ENCODE measurements at places on chromosomes 13 and 19.

- DNase-seq: no peak
Observed at GRCh38 chr13:79185580-79185979, 220.5 kb downstream of the RBM26 start.

DNA sequence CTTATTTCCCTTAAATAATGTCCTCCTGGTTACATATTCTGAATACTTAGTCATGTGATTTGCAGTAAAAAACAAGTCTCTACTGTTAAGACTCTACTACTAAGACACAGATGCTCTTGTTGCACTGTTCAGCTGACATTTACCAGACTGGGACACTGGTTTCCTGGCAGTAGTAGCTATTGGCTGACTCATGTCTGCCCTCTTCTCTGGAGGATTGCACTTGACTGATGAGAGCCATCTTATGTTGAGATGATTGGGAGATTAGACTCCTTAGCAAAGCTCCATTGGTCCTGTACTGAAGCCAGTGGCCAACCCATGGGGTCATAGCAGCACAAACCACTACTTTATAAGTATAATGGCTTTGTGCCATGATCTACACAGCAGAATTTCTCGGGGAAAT is 1672.6 kb upstream of the PCDH20 start:
- DNase-seq: no peak

- DNase-seq: no peak
Observed at GRCh38 chr13:43240278-43240677, 216.9 kb downstream of the DNAJC15 start.

GRCh38 chr13:64347664-64348063 is 2882.5 kb downstream of the PCDH9 start:
- no peak for DNase-seq

DNA sequence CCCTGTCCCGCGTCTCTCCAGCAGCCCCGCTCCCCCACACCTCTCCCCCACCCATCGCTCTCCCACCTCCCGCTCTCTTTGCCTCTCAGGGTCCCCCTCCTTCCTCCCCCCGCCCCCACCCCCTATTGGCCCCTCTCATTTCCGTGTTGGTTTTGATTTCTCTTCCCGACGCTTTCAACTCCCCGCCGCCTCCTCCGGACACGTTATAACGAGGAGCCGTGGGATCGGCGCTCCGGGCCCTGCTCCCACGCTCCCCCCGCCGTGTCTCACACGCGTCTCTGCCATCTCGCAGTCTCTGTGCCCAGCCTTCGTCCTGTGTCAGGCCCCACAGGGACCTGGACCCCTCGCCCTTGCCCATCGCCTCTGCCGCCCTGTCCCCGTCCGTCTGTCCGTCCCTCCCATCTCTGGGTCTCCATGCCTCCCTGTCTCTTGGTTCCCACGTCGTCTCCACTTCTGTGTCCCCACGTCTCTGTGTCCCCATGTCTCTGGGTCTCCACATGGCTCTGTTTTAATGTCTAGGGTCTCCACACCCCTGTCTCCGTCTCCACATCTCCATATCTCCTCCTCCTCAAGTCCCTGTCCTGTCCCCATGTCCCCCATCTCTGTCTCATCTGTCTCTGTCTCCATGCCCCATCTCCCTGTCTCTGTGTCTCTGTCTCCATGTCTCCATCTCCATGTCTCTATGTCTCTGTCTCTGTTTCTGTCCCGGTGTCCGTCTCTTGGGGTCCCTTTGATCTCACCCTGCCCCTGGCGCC is 13.1 kb downstream of the ERFL start:
- DNase-seq: no peak

DNA sequence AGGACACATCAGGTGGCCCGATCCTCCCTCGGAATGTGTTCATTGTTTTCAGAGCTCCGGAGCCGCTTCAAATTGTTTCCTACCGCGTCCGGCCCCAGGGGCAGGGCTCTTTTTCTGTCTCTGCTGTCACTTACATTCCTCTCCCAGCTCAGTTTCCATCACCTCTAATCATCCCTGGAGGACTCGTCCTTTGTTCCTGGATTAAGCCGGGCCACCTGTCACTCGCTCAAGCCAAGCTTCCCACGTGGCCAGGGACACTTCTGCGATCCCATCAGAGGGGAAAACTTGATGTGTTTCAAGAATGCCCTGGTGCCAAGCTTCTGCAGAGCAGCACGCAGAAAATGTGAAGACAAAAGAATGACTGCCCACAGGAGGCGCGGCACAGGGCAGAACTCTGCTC is 13.5 kb downstream of the IL17D start:
- no peak for DNase-seq

- DNase-seq: no peak
Observed at GRCh38 chr19:2051773-2052704, 995 bp upstream of the MKNK2 start.

DNA sequence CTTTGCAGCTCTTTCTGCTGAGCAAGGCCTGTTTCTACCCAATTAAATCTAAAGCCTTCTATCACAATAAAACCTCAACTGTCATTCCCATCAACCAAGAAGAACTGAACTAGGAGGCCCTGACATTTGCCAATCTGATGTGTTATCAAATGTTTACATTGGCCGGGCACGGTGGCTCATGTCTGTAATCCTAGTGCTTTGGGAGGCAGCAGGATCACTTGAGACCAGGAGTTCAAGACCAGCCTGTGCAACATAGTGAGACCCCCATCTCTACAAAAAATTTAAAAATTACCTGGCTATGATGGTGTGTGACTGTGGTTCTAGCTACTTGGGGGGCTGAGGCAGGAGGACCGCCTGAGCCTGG is 2.8 kb upstream of the FBXO17 start:
- no peak for DNase-seq

GRCh38 chr19:1416014-1416841 is 8.8 kb downstream of the DAZAP1 start:
- no peak for DNase-seq

DNA sequence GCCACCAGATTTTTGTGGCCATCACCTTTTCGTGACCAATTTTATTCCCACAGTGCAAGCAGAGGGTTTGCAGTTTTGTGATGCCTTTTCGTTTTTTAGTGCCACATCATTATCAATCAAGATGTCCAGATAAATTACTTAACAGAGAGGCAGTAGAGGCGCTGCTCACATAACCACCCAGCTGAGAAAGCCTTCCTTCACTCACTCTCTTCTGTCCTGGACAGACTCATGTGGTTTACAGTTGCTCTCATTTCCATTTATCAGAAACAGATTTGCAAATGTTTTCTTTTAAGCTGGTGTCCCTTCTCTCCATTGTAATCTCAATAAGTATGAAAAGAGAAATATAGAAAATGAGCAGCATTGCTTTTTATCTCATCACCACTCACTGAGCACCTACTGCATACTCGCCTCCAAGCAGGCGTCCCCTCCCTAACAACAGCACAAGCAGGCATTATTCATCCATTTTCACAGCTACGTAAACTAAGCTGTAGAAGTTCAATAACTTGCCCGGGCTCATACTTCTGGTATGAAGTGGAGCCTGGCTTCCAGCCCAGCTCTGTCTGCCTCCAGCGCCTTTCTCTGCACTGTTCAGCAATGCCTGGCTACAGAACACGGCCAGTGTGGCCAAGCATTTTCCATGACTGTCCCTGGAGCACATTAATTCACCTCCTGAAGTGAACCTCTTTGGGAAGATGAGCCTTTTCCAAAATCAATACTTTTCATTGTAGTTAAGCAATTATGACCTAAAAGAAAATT is 34.6 kb upstream of the KATNAL1 start:
- no peak for DNase-seq

DNA sequence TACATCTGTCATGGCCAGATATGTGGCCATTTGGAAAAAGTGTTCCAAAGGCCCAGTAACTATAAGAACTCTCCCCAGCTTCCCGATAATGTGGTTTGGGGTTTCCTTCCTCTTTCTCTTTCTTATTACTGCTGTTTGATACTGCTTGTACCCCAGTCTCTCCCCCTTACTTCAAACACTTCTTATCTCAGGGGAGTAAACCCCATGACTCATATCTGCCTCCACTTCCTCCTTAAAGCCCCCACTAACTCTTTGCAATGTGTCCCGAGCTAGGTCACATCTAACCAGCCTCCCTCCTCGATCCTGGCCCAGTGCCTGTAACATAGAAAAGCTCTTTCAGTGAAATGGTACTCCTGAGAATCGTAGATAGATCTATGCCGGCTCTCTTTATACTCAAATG is 82.4 kb upstream of the STARD13 start:
- DNase-seq: no peak

DNA sequence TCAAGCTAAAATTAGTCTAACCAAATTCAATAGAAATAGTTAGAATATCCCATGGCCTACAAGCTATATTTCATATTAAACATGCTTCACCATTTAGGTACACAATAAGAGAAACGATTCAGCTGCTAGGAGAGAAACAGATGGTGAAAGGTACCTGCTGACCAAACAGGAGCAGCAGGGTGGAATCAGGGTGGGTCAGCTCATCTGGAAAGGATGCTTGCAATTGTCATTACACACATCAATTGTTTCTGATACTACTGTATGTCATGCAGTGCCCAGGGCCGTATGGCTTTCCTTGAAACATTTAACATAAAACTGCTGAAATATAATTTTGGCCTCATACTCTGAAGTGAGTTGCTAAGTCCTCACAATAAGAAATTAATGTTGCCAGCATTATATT is 776.0 kb downstream of the DACH1 start:
- no peak for DNase-seq
